ENCODE measurements at places on chromosomes 16 and 17.

DNA sequence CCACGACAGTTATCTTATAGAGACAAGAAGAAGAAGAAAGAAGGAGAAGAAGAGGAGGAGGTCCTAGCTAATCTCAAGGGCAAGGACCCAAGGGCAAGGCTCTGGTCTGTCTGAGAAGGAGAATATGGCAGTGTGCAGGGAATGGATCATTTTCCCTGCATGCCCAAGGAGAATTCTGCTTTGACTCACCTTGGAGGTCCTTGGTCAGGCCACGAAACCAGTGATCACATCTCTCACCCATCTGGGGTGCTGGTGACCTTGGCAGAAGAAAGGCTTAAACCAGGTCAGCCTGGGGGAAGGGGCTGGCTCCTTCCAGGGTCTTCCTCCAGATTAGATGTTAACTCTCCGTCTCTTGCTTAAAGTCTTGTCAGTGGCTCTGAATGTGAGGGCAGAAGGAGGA lies 1.6 kb upstream of the FMNL1 start:
- DNase-seq, result peak; percentile 3

DNA sequence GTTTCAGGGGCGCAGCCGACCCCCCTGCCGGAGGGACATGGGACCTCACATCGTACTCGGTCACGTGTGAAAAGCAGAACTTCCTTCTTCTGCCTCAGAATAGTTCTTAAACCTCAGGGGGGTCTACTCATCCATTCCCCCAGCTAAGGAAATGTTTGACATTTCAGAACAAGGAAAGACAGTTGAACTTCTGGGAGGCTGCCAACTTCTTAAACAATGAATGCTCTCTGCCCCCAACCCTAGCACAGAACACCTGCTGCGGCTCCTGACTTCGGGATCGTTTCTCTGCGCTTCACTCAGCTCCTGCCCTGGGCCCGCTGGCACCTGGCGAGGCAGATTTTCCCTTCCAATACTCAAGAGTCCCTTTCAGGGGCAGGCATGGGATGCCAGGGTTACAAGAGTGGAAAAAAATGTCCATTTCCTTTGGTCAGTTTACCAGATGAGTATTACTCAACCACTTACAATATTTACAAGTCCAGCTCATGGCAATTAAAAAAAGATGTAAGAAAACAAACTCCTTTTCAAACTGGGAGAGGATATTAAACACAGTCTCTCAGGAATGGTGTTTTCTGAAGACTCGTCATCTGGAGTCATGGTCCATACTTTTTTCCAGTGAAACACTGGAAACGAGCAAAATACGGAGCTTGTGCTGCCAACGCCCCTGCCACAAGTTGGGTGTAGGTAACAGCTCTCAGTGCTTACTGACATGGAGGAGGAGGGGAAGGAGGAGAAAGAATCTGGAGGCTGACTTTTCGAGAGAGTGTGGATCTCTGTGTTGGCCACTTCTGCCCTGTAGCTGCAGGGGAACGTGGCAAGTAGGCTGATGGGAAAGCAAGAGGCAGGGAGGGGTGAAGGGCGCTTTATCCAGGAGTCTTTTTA lies 235.7 kb downstream of the NTN1 start:
- no peak for DNase-seq

GRCh38 chr17:82239401-82239925 lies 10.6 kb downstream of the SLC16A3 start:
- no peak for DNase-seq

DNA sequence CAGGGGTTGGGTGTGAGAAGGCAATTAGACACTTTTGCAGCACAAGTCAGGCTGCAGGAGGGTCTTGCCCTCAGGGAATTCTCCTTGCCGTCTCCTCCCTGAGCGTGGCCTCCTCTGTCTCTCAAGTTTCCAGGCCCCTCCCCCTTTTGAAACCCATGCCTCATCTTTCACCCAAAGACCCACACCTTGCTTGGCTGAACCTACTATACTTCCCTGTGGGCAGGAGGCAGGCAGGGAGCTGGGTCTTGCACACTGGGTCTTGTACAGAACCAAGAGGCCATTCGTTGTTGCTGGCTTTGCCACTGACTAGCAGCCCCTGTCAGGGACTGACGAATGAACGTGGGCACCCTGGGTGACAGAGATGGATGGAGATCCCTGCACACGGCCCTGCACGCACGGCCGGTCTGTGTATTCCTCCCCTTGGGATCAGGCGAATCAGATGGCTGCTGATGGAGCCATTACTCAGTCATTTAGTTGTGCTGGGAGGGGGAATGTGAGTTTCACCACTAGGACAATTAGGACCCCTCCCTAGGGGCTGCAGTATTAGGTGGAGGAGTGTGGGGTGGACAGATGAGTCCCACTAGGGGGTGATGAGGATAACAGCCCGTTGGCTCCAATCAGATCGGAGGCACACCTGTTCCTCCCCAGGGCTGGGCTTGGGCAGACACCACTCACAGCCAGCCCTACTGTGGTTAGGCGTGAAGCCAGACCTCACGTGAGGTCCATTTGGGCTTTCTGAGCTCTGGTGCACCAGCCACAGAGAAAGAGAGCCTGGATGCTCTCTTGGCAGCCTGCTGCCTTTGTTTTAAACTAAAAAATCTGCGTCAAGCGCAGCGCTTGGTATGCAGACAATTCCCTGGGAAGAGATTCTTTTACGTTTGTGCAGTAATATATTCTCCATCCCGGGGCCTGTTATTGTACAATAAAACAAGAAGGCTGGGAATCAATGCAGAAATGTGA lies 167.7 kb upstream of the WSCD1 start:
- DNase-seq, result no peak

GRCh38 chr17:50207792-50208567 lies 6.5 kb upstream of the COL1A1 start:
- no peak for DNase-seq

DNA sequence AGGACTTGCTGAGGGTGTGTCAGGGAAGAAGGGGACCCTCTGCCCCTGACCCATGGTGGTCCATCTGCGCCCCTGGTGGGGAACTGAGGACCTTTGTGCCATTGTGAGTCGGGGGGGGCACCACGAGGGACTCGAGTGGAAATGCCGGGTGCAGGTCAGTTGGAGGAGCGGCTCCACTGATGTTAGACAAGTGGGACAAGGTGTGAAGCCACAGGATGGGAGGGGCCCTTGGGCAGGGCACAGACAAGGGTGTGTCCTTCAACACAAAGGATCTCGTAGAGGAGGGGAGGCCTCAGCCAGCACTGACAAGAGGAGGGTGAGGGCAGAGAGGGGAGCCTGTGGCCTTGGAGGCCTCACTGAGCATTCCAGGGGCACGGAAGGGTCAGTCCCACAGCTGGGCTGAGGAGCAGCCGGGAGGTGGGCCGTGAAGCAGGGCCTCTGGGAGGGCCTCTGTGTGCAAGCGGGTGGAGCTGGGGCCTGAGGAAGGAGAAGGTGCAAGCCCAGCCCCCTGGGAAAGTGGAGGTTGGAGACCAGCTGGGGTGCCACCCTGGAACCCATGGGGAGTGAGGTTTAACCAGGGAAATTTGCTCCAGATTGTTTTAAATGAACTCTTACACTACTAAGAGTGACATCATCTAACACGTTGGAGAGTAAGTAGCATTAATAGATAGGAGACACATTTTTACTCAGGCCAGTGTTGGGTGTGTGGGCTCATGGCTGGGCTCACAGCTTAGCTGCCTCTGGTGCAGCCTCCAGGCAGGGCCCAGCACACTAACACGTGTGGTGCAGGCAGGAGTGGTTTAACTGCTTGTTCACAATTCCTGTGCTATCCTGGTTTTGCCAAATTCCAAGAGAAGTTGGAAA lies 27.9 kb downstream of the NARF start:
- no peak for DNase-seq

DNA sequence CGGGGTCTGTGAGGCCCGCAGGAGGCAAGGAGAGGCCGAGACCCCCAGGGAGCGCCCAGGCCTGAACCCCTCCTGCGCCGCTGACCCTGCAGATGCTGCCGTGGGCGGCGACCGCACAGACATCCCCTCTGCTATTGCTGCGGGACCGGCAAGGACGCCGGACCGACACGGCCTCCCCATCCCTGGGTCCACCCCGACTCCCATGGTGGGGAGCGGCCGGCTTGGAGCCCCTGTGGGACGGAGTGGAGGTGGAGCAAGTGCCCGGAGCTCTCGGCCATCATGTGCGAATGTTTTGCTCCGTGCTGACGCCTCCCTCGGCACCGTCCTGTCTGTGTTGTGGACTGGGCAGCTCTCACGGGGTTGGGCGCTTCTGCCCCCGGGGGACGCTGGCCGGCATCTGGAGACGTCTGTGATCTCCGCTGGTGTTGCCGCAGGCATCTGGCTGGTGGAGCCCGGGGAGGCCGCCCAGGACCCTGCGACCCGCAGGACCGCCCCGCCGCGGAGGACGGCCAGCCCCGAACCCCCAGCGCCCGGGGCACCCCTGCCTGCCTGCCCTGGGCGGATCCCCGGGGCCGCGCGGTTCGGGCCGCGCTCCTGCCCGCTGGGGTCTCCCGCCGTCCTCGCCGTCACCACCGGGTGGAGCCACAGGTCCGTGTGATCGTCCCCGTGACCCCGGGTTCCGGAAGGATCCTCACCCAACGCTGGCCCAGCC lies 12.8 kb upstream of the GNG13 start:
- peak; percentile 66 for DNase-seq

GRCh38 chr16:3129137-3130131 lies 5.4 kb upstream of the ZNF213 start:
- no peak for DNase-seq

- no peak for DNase-seq
Observed at GRCh38 chr17:69111794-69112193, 29.9 kb downstream of the ABCA6 start.

GRCh38 chr16:73172241-73172972 lies 124.5 kb upstream of the ZFHX3 start:
- DNase-seq, result no peak

DNA sequence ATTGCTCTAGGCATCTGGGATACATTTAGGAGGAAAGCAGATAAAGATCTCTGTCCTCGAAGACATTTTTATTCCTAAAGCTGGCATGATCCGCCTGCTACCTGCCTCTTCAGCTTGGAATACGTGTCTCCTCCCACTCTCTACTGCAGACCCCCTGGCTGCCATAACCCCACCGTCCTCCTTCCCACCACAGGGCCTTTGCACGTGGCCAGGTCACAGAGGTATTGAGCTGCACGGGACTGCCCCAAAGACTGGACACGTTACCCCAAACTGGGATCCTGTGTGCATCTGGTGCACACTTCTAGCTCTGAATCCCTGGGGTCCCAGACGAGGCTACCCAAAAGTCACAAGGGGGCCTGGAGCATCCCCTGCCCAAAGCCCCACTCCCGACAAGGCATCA lies 351.2 kb upstream of the EEF2KMT start:
- no peak for DNase-seq

- no peak for DNase-seq
Observed at GRCh38 chr17:39186481-39187002, 10.9 kb downstream of the CACNB1 start.

DNA sequence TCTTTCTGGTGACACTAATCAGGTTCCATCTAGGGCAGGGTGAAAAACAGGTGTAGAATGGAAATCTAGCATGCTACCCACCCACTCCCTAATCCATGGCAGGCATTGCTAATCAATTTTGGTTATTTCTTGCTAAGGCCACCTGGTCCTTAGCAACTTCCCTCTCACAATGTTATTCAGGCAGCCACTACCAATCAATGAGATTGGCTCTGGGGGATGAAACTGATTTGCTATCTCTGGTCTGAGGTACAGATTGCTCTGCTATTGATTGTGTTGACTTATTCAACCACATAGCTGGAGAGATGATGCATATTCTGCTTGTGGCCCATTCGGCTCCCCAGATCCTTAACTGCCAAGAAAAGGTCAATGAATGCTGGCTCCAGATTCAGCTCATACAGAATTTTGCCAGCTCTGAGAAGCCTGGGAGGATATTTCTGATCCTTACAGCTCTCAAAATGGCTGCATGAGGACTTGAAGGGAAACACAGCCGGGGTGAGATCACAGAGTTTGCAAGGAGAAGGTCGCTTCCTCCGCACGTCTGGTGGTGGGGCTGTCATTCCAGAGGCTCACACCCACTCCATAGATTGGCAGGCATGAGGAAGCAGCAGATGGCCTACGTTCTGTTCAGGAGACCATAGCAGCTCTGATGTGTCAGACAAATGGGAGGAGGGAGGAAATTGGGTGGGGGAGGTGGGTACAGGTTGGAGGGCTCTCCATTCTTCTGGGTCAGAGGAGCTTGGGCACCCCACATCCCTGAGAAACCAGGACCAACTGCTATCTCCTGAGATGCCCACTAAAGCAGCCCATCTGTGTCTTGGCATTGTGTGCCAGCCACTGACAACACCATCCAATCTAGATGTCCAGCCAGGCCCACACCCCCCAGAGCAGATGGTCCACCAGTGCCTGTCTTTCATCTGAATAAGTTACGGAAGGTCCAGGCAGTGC lies 22.3 kb downstream of the SEZ6 start:
- DNase-seq, result no peak

DNA sequence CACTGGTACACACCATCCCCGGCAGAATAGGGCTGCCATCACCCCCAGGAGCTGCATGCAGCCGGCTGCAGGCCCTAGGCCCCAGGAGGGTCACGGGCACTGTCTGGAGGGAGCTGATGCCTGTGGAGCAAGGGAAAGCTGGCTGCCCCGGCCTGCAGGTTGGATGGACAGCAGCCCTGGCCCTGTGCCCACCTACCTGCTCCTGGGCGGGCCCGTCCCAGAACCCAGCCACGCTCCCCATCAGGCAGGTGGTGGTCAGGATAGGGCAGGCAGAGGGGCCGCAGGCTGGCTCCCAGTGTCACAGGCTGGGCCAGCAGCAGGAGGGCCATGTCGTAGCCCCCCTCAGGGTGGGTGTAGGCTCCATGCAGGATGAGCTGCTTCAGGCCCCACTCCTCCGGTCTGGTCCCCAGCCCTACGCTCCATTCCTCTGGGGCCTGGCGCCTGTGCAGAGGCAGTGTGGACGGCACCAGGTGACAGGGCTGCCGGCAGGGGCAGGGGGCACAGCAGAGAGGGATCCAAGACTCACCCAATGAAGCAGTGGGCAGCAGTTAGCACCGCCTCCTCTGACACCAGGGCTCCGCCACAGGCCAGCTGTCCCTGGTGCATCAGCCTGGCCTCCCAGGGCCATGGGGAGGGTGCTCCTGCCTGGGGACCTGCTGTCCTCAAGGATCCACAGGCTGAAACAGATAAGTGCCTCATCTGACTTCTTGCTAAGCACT lies 4.0 kb downstream of the PRSS53 start:
- DNase-seq, result no peak

GRCh38 chr16:86667035-86667434 lies 88.7 kb downstream of the FOXL1 start:
- DNase-seq, result no peak

DNA sequence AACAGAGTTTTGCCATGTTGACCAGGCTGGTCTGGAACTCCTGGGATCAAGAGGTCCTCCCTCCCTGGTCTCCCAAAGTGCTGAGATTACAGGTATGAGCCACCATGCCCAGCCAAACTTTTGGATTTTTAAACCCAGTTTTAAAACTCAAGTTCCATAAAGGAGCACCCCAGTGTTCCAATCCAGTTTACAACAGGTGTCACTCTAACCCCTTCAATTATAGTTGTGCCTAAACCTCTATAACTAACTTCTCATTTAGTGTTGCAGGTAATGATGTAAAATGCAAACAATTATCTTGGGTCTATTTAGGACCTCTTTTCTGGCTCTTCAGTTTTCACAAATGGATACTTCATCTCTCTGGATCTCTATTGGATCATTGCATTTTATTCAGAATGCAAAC lies 7.8 kb upstream of the ADAP2 start:
- DNase-seq, result no peak

GRCh38 chr17:72642720-72643119 lies 449.8 kb downstream of the SLC39A11 start:
- DNase-seq, result no peak
